Liver (tissue), 10 donors: ENCODE measurements at places on chromosomes 13 and 19.

DNA sequence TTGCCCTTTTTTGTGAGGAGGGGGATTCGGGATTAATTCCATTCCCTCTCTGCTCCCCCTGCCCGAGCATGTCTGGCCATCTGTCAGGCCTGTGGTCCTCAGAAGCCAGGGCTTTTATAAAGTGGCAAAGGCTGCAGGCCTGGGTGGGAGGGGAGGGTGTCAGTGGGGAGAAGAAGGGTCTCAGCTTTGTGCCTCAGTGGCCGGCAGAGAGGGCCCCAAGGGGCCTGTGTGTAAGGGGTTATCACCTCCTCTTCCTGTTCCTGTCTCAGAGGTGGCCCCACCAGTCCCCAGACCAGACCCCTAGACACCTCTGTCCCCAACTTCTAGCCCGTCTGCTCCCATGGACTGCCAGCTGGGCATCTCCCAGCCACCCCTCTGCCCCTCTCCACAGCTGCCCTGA lies 3.4 kb upstream of the NUMBL start:
- no peak for DNase-seq

DNA sequence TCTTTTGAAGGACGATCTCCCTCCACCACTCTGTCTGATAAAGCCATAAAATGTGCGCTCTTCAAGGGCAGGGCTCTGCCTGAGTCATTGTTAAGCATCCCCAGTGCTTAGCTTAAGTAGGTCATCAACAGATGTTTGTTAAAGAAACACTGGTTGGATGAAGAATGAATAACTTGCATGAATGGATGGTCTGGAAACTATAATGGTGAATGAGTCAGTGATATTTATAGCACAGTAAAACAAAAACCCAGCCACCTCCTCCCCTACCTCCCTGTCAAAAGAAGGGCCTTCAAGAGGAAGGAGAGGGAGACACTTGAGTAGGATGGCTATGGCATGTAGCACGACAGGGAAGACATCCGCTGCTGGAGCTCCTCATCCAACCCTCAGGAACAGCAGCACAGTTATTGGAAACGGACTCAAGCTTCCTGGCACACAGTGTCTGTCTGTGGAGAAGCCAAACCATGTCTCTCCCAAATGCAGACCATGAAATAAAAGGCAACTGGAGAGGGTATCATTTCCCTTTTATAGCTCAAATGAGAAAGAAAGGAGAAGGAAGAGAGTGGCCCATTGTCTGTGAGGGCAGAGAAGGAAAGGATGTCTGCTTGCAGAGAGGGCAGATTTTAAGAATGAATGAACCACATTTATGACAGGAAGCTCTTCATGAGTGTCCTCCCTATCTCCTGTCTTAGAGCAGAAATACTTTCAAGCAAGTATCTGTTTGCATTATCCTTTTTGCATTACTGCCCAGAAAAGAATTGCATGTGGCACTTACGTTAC lies 183.5 kb upstream of the UBL3 start:
- no peak for DNase-seq

GRCh38 chr13:100608906-100609305 lies 20.3 kb upstream of the GGACT start:
- DNase-seq: no peak

GRCh38 chr13:106568299-106569003 lies 514 bp upstream of the ARGLU1 start:
- DNase-seq: no peak

- no peak for DNase-seq
Measured at GRCh38 chr19:55491546-55492360, 3.5 kb downstream of the SSC5D start.

- no peak for DNase-seq
Measured at GRCh38 chr13:77337159-77337558, 10.3 kb upstream of the MYCBP2 start.

- DNase-seq: no peak
Measured at GRCh38 chr13:51675385-51675784, 91.1 kb downstream of the WDFY2 start.

DNA sequence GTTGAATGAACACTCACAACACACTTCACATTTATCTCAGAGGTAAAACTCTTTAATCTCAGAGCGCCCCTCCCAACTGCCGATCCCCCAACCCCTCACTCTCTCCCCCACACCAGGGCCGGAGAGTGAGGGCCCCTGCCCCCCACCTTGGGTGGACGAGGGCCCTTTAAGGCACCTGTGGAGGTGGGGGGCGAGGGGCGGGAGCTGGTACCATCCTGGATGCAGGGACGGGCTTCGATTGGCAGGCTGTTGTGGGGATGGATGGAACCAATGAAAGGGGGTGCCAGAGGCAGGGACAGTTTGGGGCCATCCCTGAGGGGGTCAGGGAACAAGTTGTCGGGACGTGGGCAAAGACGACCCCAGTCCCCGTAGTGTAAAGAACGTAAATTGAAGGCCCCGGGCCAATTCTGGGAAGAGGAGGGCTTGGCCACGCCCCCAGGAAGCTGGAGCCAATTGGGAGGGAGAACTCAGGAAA lies 1.7 kb upstream of the PNKP start:
- DNase-seq: no peak

GRCh38 chr13:30037766-30038165 lies 187.3 kb upstream of the UBL3 start:
- DNase-seq: no peak

DNA sequence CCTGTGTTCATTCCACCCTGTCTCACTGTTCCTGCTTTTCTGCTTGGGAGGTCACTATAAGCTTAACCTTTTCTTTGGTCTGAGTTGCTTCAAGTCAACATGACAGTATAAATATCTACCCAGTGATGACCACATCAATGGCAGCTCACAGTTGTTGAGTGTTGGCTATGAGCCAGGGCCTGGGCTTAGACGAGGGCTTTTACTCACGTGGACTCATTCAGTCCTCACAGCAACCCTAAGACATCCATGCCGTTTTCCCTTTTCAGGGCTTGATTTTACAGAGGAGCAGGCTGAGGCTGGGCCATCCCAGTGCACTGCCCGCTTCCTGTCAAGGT lies 10.2 kb upstream of the CCDC97 start:
- DNase-seq: no peak

GRCh38 chr19:42126574-42126973 lies 5.7 kb downstream of the POU2F2 start:
- no peak for DNase-seq

GRCh38 chr13:108003626-108004025 lies 211.7 kb downstream of the LIG4 start:
- no peak for DNase-seq

GRCh38 chr13:83352391-83352790 lies 529.9 kb downstream of the SLITRK1 start:
- no peak for DNase-seq

- DNase-seq: no peak
Measured at GRCh38 chr19:51258165-51259160, 7.6 kb downstream of the SIGLECL1 start.

GRCh38 chr19:11659612-11660011 lies 62.3 kb downstream of the ZNF627 start:
- DNase-seq: no peak

DNA sequence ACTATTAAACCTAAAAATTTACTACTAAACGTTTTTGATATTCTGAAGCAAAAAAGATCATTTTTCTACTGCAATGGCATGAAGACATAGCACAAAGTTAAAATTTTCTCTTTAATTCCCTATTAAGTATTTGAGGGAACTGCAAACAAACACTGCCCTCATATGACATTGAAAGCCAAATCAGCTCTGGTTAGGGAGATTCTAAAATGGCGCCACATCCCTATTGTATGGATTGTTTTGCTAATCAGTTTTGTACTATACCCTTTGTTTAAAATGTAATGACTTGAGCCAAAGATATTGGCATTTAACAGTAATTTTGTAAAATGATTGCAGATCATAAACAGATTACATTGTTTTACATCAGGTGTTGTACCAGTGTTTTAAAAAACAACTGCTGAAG lies 65.8 kb downstream of the FLT1 start:
- DNase-seq: no peak

- DNase-seq: peak; percentile 43
Measured at GRCh38 chr19:48716562-48717291, 2.8 kb downstream of the MAMSTR start.

GRCh38 chr19:19540715-19541515 lies 2.9 kb downstream of the CILP2 start:
- DNase-seq: peak; percentile 72

- DNase-seq: no peak
Measured at GRCh38 chr19:45424191-45425058, 708 bp upstream of the ERCC1 start.

GRCh38 chr13:100596516-100596915 lies 7.9 kb upstream of the GGACT start:
- DNase-seq: no peak

DNA sequence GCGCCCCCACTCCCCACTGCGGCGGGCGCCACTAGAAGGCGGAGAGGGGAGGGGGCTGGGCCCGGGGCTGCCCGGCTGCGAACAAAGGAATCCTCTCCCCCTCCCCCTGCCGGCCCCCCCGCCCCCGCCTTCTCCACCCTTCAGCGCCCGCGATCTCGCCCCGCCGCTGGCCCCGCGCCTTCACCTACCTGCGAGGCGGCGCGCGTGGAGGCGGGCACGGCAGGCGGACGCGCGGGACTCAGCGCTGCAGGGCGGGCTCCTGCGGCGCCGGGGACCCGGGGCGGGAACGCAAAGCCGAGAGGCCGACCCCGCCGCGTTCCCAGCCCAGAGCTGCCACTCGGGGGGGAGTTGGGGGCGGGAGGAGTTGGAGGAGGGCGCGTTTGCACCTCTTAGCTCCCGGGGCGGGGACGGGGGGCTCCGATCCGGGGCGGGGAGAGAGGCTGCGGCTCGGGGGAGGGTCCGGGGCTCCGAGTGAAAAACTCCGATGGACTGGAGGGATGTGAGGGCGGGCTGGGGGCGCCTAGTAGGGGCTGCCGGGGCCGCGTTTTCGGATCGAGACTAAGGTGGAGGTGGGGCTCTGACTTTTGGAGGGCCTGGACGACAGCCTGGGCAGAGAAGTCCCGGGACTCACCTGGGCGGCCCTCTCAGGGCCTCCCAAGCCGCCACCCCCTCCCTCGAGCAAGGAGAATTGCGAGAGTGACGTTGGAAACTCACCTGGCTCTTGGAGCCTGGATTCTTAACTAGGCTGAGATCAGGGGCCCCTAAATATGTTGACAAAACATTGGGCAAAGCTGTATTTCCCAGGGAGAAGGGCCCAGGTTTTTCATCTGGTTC lies at the start of gene FBN3:
Gene FBN3, minus strand, starts transcription at position 332 of the 834 bp plus-strand sequence. CDS start 2,112 bp downstream, outside the sequence.
- no peak for DNase-seq

DNA sequence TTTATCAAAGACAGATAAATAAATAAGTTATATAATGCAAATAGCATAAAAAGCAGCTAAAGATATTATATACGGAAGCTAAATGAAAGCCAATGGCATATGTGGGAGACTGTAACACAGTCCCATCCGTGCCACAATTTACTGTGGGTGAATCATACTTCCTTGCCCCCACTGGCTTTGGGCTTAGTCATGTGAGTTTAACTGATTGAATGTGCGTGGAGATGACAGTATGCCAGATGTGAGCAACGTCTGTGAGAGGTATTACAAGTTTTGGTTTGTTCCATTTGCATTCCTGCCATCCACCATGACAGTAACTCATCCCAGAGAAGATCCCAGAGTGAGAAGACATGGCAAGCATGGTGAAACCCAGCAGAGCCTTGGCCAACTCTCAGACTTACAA lies 340.0 kb downstream of the SUCLA2 start:
- no peak for DNase-seq

GRCh38 chr13:91572439-91572838 lies 174.0 kb downstream of the GPC5 start:
- DNase-seq: no peak

GRCh38 chr13:44212633-44213396 lies 160.8 kb upstream of the SERP2 start:
- DNase-seq: no peak

DNA sequence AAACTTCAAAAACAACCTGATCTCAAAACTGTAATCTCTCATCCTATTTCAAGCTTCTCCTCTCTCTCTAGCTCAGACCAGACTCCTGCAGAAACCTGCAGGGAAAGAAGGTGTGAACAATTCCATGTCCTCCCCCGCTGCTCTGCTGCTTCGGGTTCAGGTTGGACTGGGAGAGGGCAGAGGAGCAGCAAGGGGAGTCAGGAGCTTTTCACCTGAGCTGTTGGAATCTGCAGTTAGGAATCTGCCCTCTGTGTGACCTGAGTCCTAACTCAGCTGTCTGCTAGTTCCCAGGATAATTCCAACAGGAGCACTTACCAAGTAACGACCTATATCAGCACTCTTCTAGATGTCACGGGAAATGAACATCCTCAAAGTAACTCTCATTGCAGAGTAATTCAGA lies 118.3 kb downstream of the DNAJC15 start:
- DNase-seq: no peak

GRCh38 chr13:105805892-105806627 lies 729.4 kb downstream of the EFNB2 start:
- no peak for DNase-seq

- no peak for DNase-seq
Measured at GRCh38 chr19:32022731-32023563, 322.5 kb upstream of the ZNF507 start.

- DNase-seq: no peak
Measured at GRCh38 chr13:28822151-28822550, 2.0 kb downstream of the MTUS2 start.

DNA sequence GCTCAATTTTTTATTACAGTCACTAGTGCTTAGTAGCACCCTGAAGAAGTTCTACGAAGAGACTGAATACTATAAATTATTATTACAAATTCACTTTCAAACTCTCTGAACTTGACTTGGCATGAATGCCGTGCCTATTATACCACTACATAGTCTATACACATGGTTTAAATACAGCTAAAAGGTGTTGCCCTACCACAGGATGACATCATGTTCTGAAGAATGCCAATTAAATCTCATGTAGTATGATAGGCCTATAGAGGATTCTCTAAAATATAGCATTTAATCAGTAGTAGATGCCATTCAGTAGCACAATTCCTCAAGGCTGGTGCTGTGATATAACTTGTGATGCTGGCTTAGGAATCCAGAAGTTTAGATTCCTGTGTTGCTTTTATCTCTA lies 16.7 kb upstream of the POSTN start:
- DNase-seq: no peak

- DNase-seq: no peak
Measured at GRCh38 chr19:16457195-16457953, 14.4 kb downstream of the EPS15L1 start.

GRCh38 chr13:110456550-110456949 lies 105.0 kb downstream of the RAB20 start:
- no peak for DNase-seq

GRCh38 chr19:55667958-55668357 lies 7.1 kb upstream of the EPN1 start:
- DNase-seq: no peak

DNA sequence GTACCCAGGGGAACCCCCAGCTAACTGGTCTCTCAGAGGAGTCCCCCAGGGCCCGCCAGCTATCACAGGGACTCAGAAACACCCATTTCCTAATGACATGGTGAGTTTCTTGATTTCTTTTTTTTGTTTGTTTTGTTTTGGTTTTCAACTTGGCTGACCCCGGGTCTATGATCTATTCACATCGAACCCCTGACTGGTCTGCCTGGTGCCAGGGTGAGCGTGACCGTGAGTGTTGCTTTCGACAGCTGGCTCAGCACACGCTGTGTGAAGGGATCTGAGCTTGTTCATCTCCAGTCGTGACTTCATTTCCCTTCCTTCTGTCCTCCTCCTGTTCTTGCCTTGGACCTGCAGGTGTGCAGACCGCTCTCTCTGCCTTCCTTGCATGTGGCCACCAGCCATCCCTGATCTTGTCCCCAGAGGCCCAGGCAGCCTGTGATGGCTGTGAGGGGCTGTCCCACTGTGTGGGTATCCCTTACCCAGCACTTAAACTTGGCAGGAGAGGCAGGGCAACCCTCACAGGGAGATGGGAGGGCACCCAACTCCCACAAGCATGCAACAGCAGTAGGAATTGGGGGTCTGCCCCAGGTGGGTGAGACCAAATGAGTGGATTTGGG lies 26.2 kb downstream of the TMEM161A start:
- no peak for DNase-seq
